ENCODE measurements at places on chromosomes 11 and 22.

DNA sequence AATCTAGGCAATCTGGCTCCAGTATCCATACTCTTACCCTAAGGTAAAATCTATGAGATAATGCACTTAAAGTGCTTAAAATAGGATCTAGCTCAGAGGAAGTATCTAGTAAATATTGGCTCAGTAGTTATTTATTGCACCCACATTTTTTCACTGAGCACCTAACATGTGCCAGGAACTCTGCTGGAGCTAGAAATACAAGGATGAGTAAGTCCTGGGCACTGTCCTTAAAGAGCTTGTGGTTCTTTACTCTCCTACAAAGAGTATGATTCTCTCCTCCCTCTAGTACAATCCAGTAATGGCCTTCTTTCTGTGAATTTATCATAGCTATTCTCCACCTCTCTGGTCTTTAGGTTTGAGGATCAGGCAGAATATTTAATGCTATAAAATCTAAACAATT is 59.2 kb downstream of the DEUP1 start:
- no peak for DNase-seq

DNA sequence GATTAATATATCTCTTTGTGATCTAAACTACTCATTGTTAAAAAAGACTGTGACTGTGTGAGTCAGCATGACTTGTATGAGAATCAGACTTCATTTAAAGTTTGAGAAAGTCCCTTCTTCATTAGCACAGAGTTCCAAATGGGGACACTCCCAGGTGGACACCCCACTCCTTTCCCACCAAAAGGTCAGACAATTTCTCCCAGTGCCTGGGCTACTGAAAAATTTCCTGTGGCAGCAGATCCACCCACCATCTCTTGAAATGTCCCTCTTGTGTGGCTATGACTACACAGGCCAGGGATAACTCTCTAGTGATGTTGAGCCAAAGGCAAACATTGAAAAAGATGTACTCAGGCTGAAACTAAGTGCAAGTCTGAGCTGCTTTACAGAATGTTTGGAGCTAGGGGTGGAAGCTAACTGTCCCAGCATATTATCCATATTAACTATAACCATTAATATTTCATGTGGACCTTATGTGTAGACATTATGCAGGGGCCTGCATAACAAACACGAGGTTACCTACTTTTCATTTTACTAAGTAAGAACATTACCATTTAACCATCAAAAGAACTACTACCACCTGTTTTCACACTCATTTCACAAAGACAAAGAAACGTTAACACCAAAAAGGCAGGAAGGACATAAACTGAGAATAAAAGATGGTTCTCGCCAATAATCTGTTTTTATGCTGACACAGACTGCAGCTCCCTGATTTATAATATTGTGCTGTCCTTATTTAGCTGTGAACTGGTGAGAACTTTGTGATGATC is 44.8 kb downstream of the MMP20 start:
- DNase-seq: no peak

DNA sequence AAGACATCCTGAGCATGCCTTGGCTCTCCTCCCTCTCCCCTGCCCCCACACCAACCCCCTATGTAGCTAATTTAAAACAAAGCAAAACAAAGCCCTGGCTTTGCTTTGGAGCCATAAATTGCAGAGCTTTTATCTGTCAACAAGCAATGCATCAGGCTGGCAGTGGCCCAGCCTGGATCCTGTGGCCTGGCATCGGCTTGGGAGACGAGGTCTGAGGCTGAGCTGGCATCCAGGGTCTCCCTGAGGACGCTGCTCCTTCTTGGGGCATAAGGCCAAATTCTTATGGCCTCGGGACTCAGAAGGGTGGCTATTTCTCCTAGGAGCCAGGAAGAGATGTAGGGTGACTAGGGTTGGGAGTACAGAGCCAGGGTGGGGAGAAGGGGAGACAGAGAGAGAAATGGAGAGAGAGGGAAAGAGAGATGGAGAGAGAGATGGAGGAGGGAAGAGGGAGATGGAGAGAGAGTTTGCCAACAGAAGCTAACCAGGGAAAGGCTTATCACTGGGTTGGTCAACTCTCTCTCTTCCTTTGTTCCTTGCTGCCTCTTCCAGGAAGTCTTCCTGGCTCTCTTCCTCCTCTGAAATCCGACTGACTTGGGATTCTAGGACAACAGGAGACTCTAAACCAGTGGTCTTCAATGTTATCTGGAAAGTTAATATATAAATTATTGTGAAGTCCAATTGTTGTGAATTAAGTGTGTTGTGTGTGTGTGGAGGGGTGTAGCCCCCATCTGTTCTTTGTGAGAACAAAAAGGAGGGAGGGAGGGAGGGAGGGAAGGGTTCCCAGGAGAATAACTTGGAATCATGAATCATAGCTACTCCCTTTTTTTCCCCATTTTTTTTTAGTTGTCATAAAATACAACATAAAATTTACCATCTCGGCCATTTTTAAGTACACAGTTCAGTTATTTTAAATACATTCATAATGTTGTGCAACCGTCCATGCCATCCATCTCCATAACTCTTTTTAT is 29.1 kb downstream of the TSPAN18 start:
- peak; percentile 49 for DNase-seq

- no peak for DNase-seq
These were observed 6.7 kb downstream of the ZC3H7B start for GRCh38 chr22:41308054-41308453.

- DNase-seq: peak; percentile 89
These were observed 79.1 kb upstream of the KCNQ1OT1 start for GRCh38 chr11:2778630-2779498.

GRCh38 chr22:49103314-49104059 is 724.2 kb downstream of the BRD1 start:
- DNase-seq: no peak

- no peak for DNase-seq
These were observed 27.6 kb upstream of the PPFIA1 start for GRCh38 chr11:70242885-70243284.

GRCh38 chr11:126544108-126545056 is 188.9 kb downstream of the ST3GAL4 start:
- peak; percentile 70 for DNase-seq

DNA sequence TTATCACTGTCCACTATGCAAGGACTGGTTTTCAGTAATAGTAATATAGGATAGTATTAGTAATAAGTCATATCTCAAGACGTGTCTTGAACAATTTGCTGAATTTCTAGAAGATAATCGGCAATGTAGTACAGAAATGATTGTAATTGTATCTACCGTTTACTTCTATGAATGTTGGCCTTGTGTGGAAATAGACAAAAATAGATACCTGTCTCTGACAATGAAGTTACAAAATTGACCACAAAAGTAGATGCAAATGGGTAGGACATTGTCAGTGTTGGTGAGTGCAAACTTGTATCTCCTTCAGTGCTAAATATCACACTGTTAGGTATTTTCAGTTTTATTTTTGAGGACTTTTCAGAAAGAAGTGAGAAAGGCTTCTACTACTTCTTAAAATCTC is 43.1 kb downstream of the SVIP start:
- no peak for DNase-seq

GRCh38 chr11:92870196-92870832 is 99.1 kb upstream of the MTNR1B start:
- no peak for DNase-seq

GRCh38 chr11:29261831-29262230 is 755.0 kb downstream of the KCNA4 start:
- no peak for DNase-seq

GRCh38 chr11:95835768-95836488 is 45.6 kb downstream of the CEP57 start:
- peak; percentile 66 for DNase-seq

- DNase-seq: no peak
These were observed 18.1 kb downstream of the DTX4 start for GRCh38 chr11:59189986-59190385.

GRCh38 chr11:58924230-58924629 is 15.1 kb upstream of the GLYATL1 start:
- DNase-seq: no peak

GRCh38 chr22:49962751-49963646 is 2.4 kb downstream of the PIM3 start:
- DNase-seq: peak; percentile 33

GRCh38 chr11:73400293-73400692 is 24.1 kb downstream of the RELT start:
- no peak for DNase-seq

- no peak for DNase-seq
These were observed 85.0 kb upstream of the CLPB start for GRCh38 chr11:72519220-72519881.

- DNase-seq: no peak
These were observed 726.7 kb downstream of the METTL15 start for GRCh38 chr11:28834877-28835276.

- DNase-seq: no peak
These were observed 10.4 kb upstream of the SLCO2B1 start for GRCh38 chr11:75140269-75141138.

- DNase-seq: peak; percentile 42
These were observed 41.2 kb upstream of the GRAMD4 start for GRCh38 chr22:46578824-46579561.

DNA sequence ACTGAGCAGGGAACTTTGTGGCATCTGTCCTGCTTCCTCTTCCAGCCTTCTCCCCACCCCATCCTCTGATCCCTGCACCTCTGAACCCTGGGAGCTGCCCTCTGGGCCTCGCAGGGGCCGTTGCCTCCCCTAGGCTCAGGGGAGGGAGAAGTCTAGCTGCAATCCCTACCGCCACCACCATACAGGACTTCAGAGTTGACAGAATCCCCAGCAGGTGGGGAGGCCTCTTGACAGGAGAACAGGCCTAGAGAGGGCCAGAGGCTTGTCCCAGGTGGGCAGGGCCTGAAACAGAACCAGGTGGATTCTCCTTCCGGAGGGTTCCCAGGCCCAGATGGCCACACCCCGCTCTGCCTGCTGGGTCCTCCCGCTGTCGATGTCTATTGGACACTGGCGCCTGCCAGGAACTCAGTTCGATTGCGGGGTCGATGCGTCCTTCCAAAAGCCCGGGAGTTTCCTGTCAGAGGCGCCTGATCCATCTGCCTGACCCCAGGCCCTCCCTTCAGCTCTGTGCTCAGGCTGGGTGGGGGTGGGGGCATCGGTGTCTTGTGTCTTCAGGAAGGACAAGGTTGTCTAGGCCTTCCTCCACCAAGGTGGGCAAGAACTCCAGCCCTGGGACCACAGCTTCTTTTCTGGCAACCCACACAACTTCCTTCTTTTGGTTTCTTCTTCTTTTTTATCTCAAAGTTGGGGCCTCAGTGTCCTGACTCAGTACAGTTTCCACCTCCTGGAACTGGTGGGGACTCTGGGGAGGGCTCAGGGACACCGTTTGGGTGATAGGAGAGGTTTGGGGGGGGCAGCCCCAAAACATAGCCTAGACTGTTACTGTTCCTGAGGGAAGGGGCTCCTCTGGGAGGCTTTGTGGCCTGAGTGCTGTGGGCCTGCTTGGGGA is 6.4 kb downstream of the STARD10 start:
- DNase-seq: no peak

- no peak for DNase-seq
These were observed 431.4 kb upstream of the CCDC90B start for GRCh38 chr11:83717537-83717936.

- no peak for DNase-seq
These were observed 560 bp upstream of the MPPED1 start for GRCh38 chr22:43411040-43411868.

DNA sequence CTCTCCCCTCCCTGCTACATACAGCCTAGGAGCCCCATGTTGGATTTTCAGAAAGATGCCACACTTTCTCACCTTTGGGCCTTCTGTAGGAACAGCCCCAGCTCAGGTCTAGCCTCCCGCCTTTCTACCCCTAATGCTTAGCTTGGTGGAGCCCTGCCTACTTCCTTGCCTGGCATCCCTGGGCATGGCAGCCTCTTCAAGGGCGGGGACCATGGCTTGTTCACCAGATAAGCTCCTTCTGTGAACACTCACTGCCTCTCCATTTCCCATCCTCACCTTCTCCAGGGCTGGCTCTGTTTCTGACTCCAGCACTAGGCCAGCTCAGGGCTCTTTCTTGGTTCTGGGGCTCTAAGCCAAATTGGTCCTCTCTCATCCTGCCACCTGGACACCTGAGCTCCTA is 1.4 kb downstream of the SEPTIN3 start:
- DNase-seq: no peak

DNA sequence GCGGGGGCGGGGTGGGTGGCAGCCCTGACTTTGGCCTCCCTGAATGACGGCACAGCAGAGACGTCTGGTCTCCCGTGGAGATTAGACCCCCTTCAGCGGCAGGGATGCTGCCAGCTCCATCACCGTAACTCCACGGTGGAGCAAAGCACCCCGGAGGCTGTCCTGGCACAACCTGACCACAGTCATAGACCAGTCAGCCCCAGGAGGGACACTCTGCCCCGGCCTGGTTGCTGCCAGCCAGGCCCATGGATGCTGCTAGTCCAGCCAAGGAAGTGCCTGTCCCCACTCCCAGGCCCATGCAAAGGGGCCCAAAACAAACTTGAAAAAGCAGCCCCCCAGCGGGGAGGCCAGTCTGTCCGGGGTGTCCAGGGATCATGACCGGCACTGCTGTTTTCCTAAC is 11.5 kb upstream of the ANO1 start:
- no peak for DNase-seq

DNA sequence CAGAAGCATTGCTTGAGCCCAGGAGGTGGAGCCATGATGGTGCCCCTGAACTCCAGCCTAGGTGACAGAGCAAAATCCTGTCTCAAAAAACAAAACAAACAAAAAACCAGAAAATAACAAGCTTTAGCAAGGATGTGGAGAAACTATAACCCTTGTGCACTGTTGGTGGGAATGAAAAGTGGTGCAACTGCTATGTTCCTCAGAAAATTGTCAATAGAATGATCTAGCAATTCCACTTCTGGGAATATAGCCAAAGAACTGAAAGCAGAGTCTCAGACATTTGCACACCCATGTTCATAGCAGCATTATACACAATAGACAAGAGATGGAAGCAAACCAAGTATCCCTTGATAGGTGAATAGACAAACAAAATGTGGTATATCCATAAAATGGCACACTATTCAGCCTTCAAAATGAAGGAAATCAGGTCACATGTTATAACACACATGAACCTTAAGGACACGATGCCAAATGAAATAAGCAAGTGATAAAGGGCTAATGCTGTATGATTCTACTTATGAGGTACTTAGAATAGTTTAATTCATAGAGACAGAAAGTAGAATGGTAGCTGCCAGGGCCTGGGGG is 15.9 kb downstream of the KLHL22 start:
- no peak for DNase-seq

DNA sequence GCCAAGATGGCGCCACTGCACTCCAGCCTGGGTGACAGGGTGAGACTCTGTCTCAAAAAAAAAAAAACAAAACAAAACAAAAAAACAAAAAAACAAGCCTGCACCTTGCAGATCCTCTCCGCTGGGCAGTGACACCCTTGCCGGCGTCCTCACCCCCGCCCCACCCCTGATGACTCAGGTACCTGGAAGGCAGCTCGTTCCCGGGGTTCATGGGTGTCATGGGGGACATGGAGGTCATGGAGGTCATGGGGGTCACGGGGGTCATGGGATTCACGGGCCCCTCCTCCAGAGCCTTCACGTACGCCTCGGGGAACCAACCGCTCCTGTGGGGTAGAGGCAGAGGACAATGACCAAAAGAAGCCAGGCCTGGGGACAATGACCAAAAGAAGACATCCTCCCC is 3.0 kb upstream of the SLC16A8 start:
- no peak for DNase-seq
